ENCODE measurements at places on chromosomes 6 and 20.

GRCh38 chr6:46491201-46491627, at the start of gene RCAN2:
TSS of gene RCAN2 (minus strand) at chr6:46491449.
- DNase-seq: no peak

DNA sequence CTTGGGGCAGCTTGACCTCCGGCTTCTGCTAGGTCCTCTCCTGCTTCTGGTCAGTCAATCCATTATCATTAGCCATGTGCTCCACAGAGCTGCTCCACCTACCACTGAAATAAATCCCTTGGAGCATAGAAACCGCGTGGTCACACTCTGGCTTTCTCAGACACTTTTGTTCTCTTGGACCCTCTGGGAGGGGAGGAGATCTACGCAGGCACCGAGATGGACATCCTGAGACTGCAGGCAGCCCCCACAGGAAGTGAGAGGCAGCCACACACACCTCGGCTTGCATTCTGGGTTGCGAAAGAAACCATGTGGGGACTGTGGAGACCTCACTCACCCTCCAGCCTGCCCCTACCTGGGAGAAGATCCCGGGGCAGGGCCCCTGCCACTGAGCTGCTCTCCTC, 79.5 kb downstream of the FYN start:
- DNase-seq: no peak

DNA sequence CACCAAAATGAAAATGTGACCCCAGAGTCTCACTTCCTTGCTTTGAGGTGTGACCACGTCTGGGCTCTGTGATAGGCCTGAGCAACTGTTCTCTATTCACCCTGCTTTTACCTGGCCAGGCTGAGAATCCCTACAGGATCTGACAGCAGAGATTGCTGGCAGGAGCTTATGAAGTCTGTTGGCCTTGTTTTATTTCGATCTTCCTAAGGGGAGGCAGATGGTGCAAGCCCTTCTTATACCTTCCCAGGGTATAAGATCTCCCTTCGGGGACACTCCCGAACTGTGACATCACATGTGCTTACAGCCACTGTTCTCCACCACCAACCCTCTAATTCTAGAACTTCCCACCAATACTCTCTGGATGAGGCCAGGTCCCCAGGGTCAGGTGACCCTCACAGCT, 26.8 kb downstream of the MYT1 start:
- DNase-seq: no peak

GRCh38 chr20:62787321-62787720, 9.0 kb upstream of the MRGBP start:
- no peak for DNase-seq

DNA sequence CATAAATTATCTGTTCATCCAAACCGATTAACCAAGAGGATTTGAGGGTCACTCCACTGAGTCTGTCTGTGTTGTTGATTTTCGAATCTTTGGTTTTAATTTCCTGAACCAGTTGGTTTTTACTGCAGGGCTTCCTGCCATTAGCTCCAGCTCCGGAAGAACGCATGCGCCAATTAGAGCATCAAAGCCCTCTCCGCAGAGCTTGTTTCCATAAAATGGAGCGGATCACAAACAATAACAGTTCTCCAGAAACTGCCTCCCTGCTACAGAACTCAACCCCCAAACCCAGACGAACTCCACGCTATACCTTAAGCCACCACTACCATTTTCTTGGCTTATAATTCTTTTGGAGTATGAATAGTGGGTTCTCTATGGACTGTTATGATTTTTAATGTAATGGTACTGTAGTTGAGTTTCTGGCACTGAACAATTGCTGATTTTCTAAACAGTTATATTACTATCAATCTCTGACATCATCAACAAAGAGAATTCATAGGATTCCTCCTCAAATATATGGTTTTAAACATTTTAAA, 13.8 kb downstream of the TFAP2A start:
- DNase-seq: no peak

GRCh38 chr6:14765106-14765505, 480.8 kb upstream of the JARID2 start:
- no peak for DNase-seq

- DNase-seq: no peak
Measured at GRCh38 chr6:31829633-31830283, 2.2 kb downstream of the HSPA1B start.

GRCh38 chr20:48841875-48842529, 14.2 kb upstream of the PREX1 start:
- DNase-seq: peak; percentile 82

GRCh38 chr6:144158133-144158532, 7.8 kb downstream of the STX11 start:
- peak; percentile 95 for DNase-seq

- no peak for DNase-seq
Measured at GRCh38 chr6:88445188-88445965, 279.2 kb upstream of the CNR1 start.

GRCh38 chr6:156889469-156889868, 112.3 kb downstream of the ARID1B start:
- DNase-seq: no peak

DNA sequence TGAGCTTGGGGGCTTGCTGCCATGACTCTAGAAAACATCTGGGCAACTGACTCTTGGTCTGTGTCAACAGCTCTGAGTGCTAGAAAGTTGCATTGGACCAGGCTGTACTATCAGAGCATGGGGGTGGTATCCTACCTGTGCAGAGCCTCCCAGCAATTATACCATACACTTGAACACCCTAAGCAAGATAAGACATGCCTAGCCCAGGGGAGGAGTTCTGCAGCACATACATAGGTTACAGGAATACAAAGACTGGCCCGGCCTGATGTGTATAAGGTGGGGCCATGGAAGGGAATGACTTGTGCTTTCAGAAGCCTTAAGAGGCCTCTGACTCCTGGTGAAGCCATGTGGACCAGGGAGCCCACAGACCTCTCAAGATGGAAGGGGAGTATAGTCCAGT, 11.4 kb upstream of the MOCS1 start:
- DNase-seq: no peak

- no peak for DNase-seq
Measured at GRCh38 chr20:32751293-32751692, 8.0 kb upstream of the COMMD7 start.

- no peak for DNase-seq
Measured at GRCh38 chr20:45344168-45344860, 3.9 kb downstream of the SDC4 start.

GRCh38 chr20:22555791-22556564, 28.4 kb downstream of the FOXA2 start:
- no peak for DNase-seq

DNA sequence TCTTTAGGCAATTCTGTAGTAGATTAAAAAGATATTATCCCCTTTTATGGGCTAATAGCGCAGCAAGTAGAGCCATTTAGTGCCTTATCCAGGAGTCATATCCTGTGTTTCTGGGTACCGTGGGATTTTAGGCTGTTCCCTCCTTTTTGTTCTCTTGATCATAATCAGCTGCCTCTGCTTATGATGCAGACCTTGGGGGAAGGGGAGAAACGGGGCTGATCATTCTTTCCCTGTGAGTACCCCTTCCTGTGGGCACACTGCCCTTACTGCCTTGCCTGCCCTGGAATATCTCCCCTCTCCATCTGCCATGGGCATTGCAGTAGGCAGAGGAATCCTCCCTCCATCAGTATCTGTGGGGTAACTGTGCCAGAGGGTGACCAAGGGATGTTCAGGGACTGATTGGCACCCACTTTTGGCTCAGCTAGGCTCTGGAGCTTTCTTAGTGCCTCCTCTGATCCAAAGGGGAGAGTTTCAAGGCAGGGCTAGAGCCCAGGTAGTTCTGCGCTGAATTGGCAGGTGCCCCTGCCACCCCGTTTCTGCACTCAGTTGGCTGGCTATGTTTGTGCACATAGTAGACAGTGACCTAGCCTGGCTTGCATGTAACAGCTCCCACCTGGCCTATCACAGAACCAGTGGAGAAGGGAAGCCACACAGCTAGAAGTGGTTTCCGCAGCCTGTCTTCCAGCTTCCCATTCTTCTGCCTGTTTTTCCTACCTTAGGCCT, 103.3 kb downstream of the FIG4 start:
- peak; percentile 47 for DNase-seq

DNA sequence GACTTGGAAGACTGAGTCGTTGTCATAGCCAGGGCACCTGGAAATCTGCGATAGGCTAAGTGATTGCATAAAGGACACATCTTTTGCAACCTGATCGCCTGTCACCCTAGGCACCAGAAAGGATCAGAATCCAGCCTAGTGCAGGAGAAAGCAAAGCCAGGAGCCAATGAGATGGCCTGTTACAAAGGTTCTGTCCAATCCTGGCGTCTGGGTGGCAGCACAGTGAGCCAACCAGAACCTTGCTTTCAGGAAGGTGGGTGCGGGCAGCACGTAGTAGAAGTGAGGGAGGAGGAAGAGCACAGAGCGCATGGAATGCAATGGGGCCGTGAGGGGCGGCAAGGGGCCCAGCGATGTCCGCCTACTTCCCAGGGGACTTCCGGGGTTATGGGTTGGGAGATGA, 120.4 kb upstream of the GGTLC1 start:
- DNase-seq: no peak

DNA sequence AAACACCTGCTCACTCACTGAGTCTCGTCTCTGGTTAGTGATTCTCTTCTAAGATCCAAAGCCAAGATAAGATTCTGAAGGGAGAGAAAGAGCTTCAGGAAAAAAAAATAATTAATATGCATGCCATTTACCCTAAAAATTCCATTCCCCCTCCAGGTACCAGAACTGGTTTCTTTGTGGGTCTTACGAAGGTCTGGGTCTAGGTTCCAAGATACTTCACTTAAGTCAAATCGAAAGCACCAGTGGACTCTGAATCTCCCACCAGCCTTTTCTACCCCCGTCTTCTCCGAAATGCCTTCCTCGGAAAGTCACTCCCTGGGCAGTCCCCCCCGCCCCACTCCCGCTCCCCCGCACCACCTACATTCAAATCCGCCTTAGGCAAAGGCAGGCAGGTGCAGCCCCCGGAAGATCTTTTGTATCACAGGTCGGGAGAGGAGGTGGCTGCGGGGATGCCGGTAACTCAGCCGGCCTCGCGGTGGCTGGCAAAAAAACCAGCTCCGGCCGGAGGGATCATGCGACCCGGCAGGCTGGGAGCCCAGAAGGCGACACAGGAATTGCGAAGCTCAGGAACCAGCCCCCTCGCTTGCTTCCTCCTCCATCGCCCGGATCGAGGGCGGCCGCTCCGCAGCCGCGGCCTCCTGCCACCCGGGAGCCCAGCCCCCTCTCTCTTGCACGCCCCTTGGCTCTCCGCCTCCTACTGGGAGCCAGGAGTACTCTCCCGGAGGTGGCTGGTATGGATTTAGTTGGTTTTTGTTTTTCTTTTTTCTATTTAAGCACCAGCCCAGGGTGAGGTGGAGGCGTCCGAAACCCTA, at the start of gene BCL2L1:
Gene BCL2L1, minus strand, starts transcription at position 612 of the 812 bp plus-strand sequence. CDS start 650 bp downstream, outside the sequence.
- DNase-seq: no peak

DNA sequence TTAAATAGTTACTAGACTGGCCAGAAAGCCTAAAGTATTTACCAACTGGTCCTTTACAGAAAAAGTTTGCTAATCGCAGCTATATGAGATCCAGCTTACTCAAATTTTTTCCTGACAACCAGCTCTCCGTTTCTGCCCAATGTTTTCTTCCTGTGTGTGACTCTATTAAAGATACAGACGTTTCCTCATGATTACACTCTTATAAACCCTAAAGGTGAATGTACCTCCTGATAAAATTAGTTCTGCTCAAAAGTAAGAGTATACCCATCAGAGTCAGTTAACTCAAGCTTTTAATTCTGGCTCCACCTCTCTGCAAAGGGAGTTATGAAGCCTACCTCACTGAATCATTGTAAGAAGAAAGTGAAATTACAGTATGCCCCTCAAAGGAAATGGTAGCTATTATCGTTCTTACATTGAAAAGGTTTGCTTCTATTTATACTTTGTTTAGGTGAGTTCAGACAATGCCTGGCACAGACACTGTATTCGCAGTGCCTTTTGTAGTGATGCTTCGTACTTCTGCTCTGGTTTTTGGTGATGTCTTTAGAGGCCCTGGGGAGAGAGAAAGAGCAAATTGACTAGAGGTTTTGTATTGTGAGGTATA, 10.2 kb upstream of the MROH8 start:
- DNase-seq: no peak

DNA sequence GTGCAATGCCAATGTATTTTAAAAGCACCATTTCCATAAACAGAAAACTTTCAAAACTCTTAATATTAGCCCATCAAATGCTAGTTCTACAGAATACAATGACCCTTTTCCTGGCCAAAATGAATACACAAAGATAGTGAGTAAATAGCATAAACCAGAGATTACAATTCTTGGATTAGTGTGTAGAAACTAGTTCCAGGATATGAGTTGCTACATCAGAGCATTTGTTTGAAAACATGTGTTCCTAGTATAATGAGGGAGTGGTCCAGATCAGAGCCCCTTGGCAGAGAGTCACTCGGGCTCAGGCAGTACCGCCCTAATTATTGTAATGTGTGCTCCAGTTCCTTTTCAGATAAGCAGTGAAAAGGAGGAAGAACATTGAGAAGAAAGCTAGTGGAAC, 63.7 kb upstream of the COL21A1 start:
- no peak for DNase-seq

DNA sequence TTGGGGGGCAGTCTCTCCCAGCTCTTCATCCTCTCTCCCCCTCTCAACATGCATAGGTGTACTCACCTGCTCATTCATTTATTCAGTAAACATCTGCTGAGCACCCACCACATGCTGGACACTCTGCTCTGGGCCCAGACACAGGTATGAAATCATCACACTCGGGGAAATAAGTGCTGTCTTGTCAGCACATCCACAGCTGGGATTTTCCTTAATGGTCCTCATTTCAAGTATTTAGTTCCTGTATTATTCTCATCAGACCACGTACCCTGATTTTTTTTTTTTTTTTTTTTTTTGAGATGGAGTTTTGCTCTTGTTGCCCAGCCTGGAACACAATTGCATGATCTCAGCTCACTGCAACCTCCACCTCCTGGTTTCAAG, 19.4 kb downstream of the RAB5IF start:
- DNase-seq: no peak

DNA sequence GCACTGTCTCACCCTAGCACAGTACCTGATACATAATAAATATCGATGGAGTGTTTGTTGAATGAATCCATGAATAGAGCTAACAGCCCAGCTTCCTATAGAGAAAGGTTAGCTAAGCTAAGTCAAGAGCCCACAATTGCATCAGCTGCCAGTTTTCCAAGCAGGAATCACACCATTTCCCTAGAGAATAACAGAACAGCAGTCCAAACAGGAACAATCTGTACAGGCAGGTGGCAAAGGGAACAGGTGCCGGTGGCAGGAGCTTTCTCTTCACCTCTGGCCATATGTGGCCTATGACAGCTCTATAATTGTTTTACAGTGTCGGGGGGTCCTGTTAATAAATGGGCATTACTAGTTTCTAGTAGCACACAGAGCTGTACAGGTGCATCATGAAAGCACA, 38.8 kb downstream of the ISM1 start:
- DNase-seq: no peak

GRCh38 chr6:22621028-22621427, 51.7 kb downstream of the HDGFL1 start:
- DNase-seq: no peak

GRCh38 chr6:37826188-37826587, 6.7 kb downstream of the ZFAND3 start:
- no peak for DNase-seq

DNA sequence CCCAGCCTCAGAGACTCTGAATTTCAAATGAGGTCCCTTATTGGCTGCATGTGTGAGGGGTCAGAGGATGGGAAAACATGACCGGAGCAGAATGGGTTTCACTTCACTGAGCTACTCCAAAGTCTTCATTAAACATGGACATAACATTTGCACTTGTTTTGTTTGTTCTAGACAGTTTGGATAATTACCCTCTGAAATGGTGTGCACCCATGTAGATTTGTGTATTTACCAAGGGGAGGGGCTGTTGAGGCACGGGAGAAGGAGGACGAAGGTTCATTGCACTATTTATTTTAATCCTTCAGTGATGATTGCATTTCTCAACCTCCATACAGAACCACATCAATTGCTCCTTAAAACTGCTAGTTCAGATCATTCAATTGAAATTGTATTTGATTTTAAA, 364.2 kb downstream of the TFAP2B start:
- no peak for DNase-seq

GRCh38 chr6:28940294-28940857, 16.6 kb upstream of the TRIM27 start:
- DNase-seq: no peak

Data from fibroblast of skin of left biceps (primary cell).